Astrocyte of the spinal cord (primary cell): ENCODE measurements at places on chromosomes 5 and 9.

DNA sequence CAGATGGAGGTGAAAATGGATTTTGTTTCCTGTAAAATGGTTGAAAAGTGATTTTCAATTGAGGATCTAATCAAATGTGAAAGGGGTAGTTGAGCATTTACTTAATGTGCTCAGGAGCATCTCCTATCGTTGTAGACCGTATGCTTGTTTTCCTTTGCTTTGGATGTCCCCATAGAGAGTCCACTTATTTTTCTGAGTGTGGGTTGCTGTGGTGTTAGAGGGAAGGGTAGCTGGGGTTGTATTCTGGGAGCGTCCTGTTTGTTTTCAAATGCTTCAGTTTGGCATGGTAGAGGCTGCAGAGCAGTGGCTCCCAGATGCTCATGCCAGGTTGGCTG, 154.1 kb downstream of the MAT2B start:
- no peak for DNase-seq

DNA sequence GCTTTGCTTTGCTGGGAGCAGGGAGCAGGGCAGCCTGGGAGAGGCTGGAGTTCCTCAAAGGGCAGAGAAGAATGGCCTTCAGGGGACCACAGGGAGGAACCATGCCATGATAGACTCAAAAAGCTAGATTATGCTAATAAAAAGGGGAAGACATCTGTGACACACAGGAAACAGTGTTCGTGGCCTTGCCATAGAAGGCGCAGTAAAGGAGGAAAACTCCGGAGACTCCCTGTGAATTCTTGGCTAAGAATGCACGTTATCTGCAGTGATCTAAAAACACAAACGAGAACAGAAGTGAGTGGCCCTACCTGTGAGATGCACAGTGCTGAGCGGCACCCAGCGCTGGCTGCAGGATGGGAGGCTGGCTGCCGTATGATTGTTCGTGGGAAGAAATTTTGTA, 15.9 kb upstream of the LTC4S start:
- no peak for DNase-seq

GRCh38 chr5:132463811-132464155, 26.8 kb downstream of the IRF1 start:
- DNase-seq = no peak

DNA sequence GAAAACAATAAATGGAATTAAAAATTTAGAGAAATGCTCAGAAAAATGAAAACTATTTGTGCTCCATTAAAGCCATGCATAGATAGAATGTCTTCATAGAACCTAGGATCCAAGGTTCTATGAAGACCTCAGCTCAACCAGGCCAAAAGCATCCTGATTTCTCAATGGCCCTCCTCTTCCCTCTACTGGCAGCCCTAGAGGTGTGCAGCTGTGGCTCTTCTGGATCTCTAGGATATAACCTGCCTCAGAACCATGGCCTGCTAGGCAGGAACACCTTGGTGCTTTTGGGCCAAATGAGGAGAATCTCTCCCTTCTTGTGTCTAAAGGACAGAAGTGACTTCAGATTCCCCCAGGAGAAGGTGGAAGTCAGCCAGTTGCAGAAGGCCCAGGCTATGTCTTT, 15.1 kb downstream of the IFNA1 start:
- DNase-seq = peak; percentile 30

- no peak for DNase-seq
Measured at GRCh38 chr9:138025417-138025816, 147.8 kb downstream of the CACNA1B start.

DNA sequence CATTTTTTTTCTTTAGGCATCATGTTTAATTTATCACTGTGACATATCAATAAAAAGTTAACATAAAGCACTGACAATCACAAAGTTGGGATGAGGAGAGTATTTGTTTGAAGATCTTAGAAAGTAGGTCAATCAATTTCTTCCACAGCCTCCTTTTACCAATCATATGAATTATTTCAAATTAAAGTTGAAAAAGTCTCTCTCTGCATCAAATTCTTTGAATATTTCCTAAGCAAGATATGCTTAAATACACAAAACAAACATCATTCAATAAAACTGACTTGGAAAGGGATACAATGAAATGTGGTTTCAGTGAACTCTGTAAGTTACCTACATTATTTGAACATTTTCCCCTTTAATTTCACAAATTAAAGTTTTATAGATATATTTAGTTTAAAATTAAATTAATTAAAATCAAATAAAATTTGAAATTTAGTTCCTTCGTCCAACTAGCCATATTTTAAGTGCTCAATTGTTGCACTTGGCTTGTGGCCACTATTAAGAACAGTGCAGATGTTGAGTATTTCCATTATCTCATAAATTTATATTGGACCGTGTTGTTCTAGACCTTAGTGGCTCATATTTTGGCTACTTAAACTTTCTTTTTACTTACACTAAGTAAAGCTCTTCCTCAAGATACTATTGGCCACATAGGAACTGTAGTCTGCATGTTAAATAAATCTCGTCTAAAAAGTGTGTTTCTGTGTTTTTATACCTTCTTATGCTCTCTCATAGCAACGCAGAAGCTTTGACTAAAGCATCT, 949.7 kb upstream of the NUDT12 start:
- DNase-seq = peak; percentile 36
